ENCODE measurements at places on chromosomes 1 and 21.

DNA sequence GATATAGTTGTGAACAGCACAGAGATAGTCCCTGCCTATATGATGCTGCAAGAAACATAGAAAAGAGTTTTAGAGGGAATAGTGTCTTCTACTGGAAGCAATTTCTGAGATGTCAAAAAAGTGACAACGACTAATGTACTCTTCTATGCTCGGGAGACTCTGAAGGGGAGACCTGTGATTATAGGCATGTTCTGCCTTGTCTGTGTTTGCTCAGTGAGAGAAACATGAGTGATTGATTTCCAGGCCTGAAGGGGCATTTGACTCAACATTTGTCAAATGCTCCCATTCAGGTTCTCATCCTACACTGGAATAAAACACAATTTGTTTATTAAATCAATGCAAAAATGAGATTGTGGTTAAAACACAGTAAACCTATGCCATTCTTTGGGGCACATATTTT, 131.8 kb downstream of the CTH start:
- DNase-seq: no peak

DNA sequence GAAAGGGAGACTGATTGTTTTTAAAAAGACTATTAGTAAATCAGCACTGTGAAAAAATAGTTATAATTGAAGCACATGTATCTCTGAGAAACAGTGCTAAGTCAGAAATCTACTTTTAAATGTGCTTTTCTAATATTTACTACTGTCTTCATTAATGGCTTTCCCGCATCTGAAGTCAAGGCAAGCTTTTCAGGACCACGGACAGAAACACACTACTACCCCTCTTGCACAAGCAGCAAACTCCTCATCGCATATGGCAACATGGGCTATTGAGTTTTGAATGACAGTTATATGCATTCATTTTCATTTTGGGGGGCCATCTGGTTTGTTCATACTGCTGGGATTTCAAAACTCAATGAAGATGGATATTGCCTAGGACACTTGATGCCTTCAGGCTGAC, 433.4 kb upstream of the CAMK1G start:
- DNase-seq: no peak

- no peak for DNase-seq
Observed at GRCh38 chr1:84712276-84712874, 22.1 kb upstream of the SSX2IP start.

DNA sequence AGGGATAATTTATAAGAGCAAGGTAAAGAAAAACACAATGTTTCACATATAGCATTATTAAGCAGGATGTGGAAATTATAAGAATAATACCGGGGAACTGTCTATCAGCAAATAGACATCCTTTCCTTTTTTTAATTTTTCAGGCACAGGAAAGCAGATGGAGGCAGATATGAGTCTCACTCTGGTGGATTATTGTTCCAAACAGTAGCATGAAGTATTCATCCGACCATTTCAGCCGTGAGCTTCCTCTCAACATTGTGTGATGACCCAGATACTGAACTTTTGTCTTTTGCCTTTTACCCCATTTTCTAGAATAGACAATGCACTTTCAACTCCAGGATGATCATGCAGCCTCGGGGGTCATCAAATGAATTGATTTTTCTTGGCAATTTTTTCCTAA, 599.8 kb downstream of the ADGRL2 start:
- DNase-seq: no peak

DNA sequence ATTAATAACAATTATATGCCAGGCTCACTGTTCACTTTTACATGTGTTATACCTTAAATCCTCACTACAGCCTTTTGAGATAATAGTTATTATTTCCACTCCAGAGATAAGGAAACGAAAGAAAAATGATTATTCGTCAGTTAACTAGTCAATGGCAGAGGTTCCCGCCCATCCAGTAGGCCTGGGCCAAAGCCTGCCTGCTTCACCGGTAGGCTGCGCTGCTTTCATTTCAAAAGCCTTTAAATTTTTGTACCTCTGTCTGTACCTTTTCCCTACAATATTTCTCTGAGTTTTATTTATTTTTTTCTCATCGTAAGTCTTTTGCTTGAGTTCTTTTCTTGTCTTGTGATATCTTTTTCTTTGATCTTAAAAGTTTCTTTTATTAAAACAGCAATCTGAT, 3.6 kb downstream of the GPR52 start:
- no peak for DNase-seq

GRCh38 chr1:12539705-12540579, 78.1 kb downstream of the DHRS3 start:
- DNase-seq: no peak

DNA sequence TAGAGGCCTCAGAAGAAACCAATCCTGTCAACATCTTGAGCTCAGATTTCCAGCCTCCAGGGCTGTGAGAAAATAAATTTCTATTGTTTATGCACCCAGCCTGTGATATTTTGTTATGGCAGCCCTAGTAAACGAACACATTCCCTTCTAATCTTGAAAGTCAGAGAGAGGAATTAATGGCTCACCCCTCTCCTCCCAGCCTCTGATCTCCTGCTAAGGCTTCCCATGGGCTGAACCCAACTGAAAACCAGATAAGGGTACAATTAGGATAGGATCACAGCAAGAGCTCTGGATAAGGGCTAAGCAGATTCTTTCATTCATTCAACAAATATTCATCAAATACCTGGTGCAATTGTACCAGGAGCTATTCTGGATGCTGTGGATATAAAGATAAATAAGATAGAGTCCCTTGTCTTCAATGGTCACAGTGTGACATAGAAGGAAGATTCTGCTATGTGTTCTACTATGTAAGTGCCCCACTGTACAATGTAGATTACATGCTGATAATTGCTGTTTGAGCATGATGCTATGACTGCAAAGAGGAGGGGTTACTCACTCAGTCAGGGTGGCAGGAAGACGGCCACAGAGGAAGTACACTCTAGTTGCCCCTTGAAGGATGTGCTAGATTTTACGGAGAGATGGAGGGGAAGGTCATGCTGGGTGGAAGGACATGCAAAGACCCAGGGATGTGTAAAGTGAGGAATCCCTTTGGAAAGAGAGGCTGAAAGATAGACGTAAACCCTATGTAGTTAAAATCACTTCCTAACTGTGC, 203.3 kb upstream of the JUN start:
- no peak for DNase-seq

- no peak for DNase-seq
Observed at GRCh38 chr1:177983482-177984135, 13.8 kb upstream of the SEC16B start.

- DNase-seq: no peak
Observed at GRCh38 chr1:54610048-54610447, 13.3 kb downstream of the FAM151A start.

DNA sequence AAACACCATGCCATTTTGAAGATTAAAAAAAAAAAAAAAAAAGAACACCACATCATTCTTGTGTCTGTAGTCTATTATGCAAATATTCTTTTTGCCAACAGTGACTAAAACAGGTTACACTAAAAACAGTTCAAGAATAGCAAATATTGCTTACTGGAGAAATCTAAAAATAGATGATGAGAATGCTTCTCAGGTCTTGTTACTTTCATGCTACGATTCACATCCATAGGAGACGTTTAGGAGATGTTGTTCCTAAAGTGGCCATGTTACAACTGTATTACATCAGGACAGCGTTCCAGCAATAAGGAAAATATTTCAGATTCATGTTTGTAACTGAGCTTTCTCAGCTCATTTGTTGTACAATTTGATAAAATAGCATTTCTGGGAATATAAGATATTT, 32.3 kb downstream of the RAB3GAP2 start:
- no peak for DNase-seq

DNA sequence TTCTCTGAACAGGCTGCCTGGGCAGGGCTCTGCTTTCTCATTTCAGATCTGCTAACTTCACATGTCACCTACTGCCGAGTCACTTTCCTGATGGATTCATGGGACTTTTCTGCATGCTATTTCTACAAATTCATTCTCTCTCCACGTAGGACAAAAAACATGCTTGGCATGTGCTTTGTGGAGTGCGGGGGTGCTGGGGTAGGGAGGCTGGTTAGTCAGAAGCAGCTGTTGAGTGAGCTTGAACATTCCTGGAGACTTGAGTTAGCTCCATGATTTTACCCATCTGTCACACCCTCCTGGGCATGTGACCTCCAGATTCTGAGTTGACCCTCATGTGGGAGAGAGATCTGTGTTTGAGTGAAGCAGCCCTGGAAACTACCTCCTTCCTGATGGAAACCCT, 71.4 kb downstream of the UCK2 start:
- no peak for DNase-seq

- no peak for DNase-seq
Observed at GRCh38 chr1:70685300-70686286, 274.5 kb downstream of the CTH start.

DNA sequence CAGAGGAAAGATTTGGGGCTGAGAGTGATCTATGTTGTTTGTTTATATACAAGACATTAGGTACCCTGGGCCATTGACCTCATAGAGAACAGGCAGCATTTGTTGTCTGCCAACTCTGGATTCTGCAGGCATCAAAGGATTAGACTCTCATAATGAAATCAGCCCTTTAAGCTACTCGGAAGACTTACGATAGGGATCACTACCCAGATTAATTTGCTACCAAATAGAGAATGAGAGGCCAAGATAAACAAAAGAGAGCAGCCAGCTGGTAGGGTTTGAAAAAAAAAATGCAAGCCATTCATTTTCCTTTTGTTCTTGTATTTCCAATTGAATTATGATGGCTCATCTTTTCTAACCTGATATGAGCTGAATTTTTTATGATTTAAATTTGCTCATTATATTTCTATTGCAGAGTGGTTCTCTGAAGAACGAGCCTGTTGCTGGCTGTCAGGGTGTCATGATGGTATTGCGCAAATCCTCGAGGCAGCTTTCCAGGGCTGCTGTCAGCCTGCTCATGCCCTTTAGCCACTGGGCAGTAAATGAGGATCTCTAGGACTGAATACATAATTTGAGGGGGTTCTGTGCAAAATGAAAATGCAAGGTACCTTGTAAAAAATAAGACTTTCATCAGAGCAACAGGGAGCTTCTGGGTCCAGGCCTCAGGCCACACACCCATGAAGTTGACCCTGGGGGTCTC, 116.4 kb upstream of the KCNJ15 start:
- no peak for DNase-seq

DNA sequence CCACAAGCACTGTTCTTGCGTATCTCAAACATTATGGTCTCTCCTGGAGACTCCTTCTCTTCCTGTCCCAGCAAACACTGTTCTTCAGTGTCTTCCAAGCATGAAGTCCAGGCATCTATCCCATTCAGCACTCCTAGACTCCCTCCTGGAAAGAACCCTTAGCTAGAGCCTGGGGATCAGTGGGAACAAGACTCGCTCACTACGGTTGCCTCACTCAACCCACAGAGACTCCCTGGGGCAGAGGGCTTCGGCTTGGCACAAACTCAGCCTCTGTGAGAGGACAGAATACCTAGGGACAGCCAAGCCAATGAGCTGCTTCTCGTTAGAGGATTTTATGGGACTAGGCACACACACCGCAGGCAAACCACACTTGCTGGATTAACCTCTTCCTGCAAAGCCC, 86.5 kb upstream of the IPO9 start:
- DNase-seq: no peak

GRCh38 chr1:19057784-19058475, 101.5 kb upstream of the IFFO2 start:
- no peak for DNase-seq

GRCh38 chr1:1001057-1001783, 1.3 kb upstream of the HES4 start:
- DNase-seq: no peak

GRCh38 chr21:44416193-44416592, 39.1 kb upstream of the LRRC3 start:
- no peak for DNase-seq

GRCh38 chr1:28631713-28632112, 11.2 kb downstream of the TAF12 start:
- no peak for DNase-seq

DNA sequence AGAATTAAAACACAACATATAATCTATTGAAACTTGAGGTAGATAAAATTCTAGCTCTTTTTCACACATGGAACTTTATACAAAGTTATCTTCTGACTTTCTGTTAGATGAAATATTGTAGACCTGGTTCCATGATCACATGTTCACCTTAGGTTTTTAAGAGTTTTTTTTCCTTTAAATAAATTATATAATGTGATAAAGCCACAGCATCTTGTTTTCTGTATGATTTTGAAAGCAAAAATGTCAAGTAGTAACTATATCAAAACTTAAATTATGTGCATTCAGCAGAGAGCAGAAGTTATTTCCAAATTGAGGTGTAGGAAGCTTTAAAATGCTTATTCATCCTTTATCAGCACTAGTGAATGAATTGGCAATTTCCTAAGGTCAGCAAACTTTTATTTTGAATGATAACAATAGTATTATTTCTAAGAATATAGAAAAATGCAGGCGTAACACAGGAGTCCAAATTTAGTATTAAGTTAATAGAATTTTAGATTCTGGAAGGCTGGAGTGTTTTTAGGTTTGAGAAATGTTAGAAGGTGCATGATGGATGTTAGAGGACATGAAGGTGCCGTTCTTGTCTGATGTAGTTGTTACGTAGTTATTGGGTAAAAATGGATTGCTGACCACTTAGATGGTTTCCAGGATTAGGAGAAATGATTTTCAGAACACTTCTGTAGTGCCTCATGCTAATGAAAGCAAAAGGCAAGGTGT, 17.5 kb downstream of the BACH1 start:
- DNase-seq: no peak

GRCh38 chr1:33893147-33893830, 29.4 kb downstream of the HMGB4 start:
- no peak for DNase-seq

DNA sequence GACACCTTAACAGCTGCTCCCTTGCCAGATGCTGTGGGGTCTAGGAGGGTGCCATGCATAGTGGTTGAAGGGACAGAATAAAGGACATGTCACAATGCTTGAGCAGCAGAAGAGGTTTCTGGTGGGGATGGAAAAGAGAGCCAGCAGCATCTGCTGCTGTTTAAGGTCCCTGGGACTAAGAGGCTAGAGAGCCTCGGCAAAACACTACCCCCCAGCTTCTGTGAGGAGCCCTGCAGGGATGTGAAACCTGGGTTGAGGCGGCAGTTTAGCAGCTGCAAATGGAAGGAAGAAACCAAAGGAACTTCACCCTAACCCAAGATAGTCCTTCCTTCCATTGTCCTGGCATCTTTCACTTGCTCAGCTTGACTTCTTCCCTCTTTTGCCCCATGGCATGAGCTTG, 39.4 kb downstream of the PLXNA2 start:
- no peak for DNase-seq

GRCh38 chr1:5908461-5909375, 83.5 kb downstream of the NPHP4 start:
- DNase-seq: peak; percentile 51

- DNase-seq: no peak
Observed at GRCh38 chr1:221392453-221392852, 349.4 kb downstream of the DUSP10 start.

- DNase-seq: no peak
Observed at GRCh38 chr1:31849653-31850052, 33.8 kb upstream of the SPOCD1 start.

Measured in dorsolateral prefrontal cortex (tissue), 122 donors.